ENCODE measurements at places on chromosomes 6 and 20. TPM values are rescaled to one million over a fixed set of nuclear protein-coding genes. Genes with fewer than 3 reads are reported as not detected.
A peak's percentile ranks its signal among the peaks of the same experiment; 100 is the strongest.

- DNase-seq, result no peak
These were observed 420.9 kb upstream of the FLRT3 start for GRCh38 chr20:14758356-14758755.

DNA sequence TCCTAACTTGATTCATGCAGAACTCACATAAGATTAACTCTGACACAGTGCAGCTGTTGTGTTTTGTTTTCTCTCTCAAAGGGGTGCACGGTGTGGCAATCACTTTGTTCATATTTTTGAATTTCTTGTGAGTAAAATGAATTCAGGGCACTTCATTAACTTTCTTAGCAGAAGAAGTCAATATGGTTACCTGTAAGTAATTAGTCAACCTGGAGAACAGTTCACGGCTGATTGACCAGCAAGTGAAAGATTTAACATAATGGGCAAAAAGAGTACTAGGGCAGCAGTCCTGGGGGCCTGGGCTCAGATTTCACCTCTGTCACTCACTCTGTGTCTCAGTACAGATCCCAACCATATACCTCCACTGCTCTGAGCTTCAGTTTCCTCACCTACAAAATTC lies 102.4 kb upstream of the SPTLC3 start:
- DNase-seq, result no peak

GRCh38 chr6:56620229-56620868 lies 22.3 kb downstream of the DST start:
- no peak for DNase-seq

- DNase-seq, result no peak
These were observed 209.2 kb upstream of the PMEPA1 start for GRCh38 chr20:57919049-57919448.

DNA sequence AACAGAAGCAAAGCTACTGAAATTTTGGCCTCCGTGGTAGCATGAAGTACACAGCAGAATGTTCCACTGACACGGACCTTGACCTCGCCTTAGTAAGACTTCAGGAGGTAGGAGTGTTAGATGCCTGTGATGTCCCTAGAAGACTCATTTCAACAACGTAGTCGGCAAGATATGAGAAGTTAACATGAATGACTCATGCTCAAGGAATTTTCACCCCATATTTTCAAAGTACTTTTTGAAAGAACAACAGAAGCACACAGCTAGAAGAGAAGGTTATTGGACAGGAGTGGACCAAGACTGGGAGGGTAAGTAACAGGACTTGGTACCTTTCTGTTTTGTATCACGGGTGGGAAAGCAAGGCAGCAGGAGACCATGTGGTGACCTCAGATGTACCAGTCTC lies 78.0 kb downstream of the DZANK1 start:
- no peak for DNase-seq

DNA sequence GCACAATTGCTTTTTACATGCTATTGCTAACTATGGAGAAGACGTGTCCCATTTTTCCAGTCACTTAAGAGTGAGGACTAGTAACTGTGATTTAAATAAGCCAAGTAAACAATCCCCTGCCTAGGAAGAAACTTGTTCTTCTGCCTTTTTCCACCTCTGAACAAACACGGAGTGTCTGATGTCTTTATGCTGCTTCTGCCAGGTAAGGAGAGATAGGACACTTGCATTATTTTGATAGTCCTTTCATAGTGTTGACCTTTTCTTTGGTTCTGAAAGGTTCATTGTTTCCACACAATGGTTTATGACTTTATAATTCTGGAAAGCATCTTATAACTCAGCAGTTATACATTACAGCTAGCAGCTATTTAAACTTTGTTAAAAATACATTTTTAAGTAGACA lies 8.4 kb downstream of the LRP11 start:
- no peak for DNase-seq

The CRISP2 gene
- total RNA-seq, result not detected

DNA sequence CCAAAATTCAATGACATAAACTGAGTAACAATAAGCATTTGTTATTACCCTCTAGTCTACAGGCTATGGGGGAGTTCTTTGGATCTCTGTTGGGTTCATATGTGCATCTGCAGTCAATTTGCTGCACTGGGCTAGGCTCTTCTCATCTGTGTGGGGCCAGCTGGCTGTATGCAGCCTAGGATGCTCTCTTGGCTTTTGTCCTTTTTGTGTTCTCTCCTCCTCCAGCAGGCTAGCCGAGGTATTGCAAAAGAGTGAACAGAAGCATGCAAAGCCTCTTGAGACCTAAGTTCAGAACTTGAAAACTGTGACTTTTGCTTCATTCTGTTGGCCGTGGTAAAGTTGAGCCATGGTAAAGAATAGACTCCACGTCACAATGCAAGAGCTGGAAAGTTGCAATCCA lies 62.8 kb upstream of the FOXO3 start:
- peak; percentile 34 for DNase-seq

The RNASET2 gene
- 84.3 TPM for total RNA-seq

The LRFN2 gene
- total RNA-seq, result 0.25 TPM

DNA sequence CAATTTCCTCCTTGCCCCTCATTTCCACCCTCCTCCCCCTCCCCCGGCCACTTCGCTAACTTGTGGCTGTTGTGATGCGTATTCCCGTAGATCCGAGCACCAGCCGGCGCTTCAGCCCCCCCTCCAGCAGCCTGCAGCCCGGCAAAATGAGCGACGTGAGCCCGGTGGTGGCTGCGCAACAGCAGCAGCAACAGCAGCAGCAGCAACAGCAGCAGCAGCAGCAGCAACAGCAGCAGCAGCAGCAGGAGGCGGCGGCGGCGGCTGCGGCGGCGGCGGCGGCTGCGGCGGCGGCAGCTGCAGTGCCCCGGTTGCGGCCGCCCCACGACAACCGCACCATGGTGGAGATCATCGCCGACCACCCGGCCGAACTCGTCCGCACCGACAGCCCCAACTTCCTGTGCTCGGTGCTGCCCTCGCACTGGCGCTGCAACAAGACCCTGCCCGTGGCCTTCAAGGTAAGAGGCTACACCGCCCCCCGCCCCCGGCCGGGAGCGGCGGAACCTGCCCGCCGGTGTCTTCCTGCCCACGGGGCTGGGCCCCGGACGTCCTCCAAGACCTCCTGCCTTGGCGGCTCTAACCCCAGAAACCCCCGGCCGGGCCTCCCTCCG lies 44.9 kb upstream of the SUPT3H start:
- peak; percentile 56 for DNase-seq

DNA sequence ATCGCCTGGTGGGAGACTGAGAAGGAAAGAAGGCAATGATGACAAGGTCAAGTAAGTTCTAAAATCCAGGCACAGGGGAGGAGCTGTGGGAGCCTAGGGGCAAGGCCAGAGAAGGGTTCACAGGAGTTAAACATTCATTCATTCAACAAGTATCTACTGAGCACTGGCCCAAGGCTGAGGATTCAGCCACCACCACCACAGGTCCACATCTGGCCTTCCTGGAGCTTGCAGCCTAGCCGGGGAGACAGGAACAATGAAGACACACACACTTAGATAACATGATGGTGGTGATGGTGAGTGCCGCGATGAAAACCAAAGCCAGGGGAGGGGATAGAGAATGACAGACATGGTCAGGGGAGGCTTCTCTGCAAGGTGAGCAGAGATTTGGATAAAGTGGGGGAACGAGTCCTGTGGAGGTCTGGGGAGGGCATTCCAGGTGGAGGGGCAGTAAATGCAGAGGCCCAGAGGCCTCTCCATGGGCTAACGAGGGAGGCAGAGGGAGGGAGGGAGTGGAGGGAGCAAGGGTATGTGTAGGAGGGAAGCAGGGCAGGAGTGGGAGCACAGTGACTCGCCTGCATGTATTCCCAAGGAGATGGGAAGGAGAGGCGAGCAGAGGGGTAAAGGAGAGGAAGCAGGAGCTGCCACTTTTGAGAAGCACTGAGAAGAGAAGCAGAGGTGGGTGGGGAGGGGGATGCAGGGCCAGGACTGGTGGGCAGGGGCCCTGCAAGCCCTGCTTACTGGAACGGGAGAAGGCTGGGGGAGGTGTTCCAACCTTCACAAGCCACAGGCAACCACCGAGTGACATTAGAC lies 10.5 kb upstream of the RSPO4 start:
- no peak for DNase-seq

The EBF4 gene
- 0.27 TPM for total RNA-seq

DNA sequence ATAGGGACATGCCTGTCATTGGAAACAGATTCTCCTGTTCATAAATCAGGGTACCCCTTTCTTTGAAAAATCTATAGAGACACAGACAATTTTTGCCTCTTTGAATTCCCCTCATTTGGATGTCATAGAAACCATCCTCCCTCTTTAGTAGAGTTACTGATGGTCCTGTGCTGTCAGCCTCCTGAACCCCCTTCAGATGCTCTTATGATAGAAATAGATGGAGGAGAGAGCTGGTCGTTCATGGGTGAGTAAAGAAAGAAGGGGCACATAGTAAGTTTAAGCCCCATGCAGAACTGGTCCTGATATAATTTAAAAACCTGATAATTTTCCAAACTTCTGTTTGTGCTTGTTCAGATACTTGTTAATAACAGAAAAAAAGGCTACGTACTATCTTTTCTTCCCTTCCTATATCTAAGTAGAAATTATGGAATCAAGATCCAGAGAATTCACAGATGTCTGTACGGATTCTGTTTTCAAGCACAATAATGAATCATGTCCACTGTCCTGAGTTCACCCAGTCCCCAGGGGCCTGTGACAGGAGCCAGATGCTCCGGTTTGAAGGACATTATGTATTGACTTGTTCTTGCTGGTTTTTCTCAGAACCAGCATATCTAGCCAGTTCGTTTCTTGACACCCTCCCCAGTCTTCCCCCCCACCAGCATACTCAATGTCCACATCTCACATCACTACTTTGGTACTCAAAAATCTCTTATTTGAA lies 78.1 kb downstream of the NCOA7 start:
- DNase-seq, result no peak

The PRR18 gene
- total RNA-seq, result not detected

DNA sequence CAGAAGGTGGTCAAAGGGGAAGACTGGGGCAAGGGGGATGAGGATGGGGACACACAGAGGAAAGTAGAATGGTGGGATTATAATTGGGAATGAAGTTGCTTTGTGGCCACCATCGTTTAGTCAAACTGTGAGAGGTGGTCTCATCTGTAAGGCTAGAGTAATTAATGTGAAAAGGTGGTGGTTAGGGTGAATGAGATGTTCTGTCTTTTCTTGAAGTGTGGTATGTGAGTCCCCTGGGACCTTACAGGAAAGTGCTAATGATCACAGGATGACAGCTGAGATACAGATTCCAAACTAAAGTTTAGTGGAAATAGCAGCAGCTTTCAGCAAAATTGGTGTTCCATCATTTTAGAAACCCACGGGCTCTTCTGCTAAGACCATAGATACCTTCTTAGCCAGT lies 10.7 kb downstream of the ZFAND3 start:
- DNase-seq, result no peak

GRCh38 chr20:61112515-61112914 lies 139.5 kb upstream of the CDH4 start:
- DNase-seq, result no peak

- no peak for DNase-seq
These were observed 511 bp upstream of the CLIC1 start for GRCh38 chr6:31736768-31737314.

The C20orf202 gene
- not detected for total RNA-seq

The RAB23 gene
- 3.8 TPM for total RNA-seq

DNA sequence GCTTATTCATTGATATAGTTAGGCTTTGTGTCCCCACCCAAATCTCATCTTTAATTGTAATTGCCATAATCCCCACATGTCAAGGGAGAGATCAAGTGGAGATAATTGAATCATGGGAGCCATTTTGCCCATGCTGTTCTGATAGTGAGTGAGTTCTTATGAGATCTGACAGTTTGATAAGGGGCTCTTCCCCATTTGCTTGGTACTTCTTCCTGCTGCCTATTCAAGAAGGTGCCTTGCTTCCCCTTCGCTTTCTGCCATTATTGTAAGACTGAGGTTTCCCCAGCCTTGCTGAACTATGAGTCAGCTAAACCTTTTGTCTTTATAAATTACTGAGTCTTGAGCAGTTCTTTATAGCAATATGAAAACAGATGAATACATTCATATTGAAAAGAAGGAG lies 45.6 kb downstream of the CENPW start:
- DNase-seq, result no peak

DNA sequence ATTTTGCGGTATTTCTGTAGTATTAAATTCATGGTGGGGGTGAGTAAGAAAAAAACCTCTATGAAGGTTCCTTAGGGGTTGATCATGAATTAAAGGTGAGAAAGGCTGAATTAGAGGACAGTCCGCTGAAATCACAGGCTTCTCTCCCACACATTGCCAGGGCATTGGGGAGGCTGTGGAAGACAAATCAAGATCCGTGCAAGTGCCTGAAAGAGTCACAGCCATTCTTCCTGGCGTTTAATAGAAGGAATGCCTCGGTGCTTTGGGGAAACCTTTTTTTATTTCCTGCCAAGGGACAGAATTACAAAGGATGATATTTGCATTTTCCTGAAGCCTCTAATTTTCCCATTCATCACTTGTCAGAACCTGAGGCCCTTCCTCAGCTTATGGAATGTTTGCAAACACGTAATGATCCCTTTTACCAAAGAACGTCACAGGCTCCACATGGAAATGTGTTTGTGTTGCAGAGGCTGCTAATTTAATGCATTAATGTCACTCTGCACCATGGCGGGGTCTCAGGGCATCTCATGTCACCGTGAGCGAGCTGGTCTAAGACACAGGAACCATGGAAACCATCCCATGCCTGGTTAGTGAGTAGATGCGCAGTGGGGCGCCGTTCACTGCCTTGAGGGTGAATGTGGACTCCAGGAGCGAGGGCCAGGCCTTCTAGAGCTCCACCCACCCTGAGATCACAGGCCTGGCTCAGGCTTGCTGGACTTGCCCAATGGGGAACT lies 185.9 kb upstream of the SULF2 start:
- DNase-seq, result no peak

GRCh38 chr20:24965065-24965919 lies 16.2 kb downstream of the CST7 start:
- DNase-seq, result no peak

DNA sequence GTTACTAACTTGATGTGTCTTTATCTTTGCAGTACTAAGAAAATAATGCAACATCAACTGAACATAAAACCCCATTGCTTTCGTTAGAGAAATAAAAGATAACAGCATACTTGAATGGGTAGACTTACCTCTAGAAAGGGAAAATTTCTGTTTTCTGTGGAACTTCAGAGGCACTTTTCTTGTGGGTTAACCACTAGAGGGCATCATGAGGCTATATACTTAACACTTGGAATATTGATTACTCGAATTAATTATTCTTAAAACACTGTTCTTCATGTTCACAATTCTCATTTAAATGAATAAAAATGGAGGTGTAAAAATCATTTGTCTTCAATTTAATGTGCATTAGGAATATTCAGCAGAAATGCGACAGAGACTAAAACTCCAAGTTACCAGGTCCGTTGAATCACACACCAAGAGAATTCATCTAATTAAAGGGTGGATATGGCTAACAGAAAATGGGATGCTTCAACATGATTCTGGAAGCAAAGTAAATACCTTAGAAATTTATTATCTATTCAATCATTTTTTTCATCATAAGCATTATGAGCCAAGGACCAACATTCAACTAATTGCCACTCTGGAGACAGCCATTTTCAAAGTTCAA lies 330.8 kb upstream of the PREP start:
- DNase-seq, result peak; percentile 13

GRCh38 chr20:58544891-58545290 lies 29.7 kb upstream of the APCDD1L start:
- DNase-seq, result no peak

- no peak for DNase-seq
These were observed 24.6 kb upstream of the ID4 start for GRCh38 chr6:19812512-19813119.
